Naive thymus-derived CD8-positive, alpha-beta T cell (primary cell): ENCODE measurements at places on chromosomes 4 and X.
A peak's percentile ranks its signal among the peaks of the same experiment; 100 is the strongest.

GRCh38 chr4:87651941-87652340, 1.9 kb downstream of the DMP1 start:
- DNase-seq: no peak

- no peak for DNase-seq
Observed at GRCh38 chr4:18390655-18391353, 369.2 kb upstream of the LCORL start.

DNA sequence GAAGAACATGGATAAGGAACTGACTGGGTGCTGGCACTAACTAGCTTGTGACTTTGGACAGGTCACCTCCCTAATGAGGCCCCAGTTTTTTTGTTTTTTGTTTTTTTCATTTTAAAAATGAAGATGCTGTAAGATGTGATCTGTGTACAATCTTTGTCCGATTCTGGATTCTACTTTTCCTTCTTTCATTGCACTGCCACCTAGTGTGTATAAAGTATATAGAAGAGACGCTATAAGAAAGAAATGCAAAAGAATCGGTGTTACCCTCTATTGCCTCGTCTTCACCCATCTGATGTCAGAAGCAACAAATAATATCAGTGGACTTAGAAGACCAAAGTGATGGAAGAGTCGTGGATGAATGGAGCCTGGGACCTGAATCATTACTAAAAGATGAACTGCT, 58.6 kb upstream of the P2RY10 start:
- DNase-seq: peak; percentile 0

- DNase-seq: no peak
Observed at GRCh38 chr4:73859614-73860088, 6.6 kb downstream of the PF4V1 start.

GRCh38 chr4:85659610-85660218, 184.8 kb downstream of the ARHGAP24 start:
- no peak for DNase-seq

DNA sequence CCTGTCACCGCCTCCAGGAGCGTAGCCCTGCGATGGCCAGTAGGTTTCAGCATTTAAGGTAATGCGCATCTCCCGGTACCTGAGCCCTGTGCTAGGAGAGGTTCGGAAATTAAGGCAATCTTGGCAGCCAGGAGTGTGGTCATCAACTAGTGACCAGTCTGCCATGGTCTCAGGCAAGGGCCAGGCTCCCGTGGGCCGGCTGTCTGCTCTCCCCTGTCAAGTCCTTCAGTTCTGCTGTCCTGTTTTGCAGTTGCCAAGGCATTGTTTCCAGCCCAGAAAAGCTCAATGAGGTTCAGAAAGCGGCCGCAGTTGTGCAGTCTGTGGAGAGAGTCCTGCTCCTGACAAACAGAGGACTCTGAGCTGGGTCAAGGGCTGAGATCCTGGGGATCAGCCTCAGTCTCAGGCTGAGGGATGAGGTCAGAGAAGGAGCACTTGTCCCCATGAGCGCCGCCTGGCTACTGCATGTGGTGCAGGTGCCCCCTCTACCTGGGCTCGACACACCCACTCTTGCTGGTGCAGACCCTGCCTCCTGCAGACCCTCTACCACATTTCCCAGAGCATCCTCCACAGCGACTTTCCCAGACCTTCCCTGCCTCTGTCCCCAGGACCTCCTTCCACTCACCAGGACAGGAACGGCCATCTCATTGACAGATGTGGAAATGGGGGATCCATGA, 53.4 kb upstream of the PSAPL1 start:
- no peak for DNase-seq

- no peak for DNase-seq
Observed at GRCh38 chr4:7766661-7767345, 172.9 kb downstream of the AFAP1 start.

DNA sequence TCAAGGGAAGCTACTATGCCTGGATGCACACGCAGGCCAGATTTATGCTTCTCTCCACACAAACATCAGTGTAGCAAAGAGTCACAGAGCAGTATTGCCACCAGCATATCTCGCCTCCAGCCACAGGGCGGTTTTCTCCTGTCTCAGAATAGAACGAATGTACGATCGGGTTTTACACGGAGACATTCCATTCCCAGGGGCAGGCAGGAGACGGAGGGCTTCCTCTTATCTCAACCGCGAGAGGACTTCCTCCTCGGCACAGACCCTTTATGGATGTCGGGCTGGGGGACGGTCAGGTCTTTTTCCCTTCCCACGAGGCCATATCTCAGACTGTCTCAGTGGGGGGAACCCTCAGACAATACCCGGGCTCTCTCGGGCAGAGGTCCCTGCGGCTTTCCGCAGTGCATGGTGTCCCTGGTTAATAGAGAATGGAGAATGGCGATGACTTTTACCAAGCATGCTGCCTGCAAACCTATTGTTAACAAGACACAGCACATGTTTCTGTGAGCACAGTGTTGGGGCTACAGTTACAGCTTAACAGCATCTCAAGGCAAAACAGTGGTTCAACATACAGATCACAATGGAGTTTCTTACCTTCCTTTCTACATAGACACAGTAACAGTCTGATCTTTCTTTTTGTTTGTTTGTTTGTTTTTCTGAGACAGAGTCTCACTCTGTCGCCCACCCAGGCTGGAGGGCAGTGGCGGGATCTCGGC, 24.1 kb downstream of the CSF2RA start:
- DNase-seq: no peak

- DNase-seq: no peak
Observed at GRCh38 chr4:130197946-130198345, 1102.0 kb downstream of the C4orf33 start.

GRCh38 chr4:163598028-163598427, 103.5 kb downstream of the TMA16 start:
- no peak for DNase-seq

DNA sequence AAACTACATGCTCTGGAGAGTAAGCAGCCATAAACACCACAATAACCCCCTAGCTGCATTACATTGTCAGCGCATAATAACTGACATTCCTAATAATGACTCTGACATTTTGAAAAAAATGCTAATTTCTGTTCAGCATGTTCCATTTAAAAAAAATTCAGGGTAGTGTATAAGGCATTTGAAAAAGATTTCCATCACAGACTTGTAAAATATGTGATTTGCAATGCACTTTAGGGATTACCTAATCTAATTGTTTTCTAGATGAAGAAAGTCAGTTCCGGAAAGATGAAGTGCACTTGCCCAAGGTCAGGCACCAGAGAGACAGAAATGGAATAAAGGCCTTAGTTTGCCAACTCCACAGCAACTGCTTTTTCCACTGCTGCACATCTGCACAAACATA, 55.3 kb downstream of the FANCB start:
- no peak for DNase-seq

DNA sequence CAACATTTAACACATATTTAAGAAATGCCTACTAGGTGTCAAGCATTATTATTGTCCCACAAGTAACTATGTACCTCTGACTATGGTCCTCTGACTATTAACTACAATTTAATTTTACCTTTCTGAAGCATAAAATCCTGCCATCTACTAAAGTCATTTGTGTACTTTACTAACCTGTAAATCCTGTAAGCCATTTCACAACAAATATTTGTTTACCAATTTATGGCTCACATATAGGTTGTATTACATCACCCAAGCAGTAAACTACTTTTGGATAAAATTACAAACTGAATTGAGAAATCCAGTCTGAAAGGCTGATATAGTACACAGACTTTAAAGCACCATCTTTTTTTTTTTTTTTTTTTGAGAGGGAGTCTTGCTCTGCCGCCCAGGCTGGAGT, 43.8 kb downstream of the CNGA1 start:
- no peak for DNase-seq

- no peak for DNase-seq
Observed at GRCh38 chr4:47418147-47418546, 45.4 kb downstream of the COMMD8 start.

DNA sequence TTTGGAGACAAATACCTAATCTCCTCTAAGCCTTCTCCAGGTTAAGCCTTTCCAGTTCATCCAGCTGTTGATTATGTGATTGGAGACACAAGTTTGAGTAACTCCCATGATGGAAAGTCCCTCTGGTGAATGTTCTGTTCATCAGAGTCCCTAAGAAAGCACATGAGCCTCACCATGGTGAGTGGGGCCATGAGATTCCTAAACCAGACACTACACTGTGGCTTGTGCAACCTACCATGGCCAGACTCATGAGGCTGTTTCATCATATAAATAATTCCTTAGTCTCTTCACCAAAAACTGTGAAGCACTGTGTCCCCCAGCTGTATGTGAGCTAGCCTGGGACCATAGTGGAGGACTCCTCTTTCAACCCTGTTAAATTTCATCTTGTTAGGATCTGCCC, 14.4 kb downstream of the PKD2 start:
- DNase-seq: no peak

DNA sequence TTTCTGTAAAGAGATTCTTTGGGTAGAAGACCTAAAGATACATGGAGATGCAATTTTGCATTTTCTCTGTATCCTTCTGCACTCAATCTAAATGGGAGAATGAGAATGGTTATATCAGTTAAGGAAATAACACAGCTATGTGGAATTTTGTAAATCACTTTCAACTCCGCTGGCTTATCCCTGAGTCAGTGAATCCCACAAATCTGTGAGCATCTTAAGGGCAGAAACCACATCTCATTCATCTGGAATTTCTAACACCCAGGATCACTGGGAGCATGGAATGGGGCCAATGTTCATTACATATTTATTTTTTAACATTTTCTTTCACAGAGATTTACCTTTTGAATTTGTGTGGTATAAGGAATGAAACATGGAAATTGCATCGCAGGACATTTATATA, 167.8 kb downstream of the CFAP47 start:
- no peak for DNase-seq

DNA sequence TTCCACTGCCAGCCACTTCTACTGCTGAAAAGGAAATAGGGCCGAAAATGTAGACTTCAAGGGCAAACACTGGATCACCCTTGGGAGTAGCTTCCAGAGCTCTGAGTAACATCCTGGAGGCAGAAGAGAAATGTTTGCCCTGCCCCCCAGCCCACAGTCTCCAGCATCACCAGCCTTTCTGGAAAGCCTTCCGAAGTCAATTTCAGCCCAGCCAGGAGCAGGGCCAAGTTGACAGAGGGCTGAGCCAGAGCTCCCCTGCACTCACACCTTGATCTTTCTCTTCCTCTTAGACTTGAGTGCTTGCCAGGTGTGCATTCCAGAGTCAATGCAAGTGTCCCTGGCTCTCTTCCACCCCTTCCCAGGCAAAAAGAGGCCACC, 35.2 kb downstream of the SLC25A5 start:
- DNase-seq: no peak

DNA sequence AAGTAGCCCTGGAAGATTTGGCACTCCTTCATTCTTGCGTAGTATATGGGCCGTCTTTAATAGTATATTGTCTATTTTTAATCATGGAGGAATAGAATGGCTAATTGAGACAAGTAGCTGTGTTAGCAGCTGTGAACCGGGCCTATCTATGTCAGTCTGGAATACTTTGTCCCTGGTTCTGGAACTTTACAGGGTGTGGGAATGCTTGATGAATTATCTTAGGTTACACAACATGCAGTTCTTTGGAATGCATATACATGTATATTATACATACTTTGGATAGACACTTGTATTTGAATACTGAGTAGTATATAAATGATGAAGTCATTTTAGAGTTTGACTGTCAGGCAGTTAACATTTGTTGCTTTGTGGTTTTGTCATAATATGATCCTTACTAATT, 37.4 kb downstream of the PDLIM5 start:
- DNase-seq: no peak

DNA sequence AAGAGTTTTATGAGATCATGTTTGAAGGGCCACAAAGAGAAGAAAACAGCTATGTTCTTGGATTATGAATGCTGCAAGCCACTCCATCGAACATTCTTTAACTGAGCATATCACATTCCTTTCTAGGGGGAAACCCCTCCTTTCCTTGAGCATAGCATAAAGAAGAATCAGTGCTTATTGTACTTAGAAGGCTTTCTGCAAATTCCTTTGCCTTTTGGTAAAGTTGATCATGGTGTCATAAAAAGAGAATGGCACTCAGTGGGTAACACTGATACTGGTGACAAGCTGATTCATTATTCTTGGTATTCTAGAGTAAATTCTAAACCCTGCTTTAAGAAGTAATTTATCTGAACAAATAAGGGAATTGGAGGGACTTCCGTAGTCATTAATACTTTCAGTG, 88.5 kb upstream of the GPR34 start:
- DNase-seq: no peak

DNA sequence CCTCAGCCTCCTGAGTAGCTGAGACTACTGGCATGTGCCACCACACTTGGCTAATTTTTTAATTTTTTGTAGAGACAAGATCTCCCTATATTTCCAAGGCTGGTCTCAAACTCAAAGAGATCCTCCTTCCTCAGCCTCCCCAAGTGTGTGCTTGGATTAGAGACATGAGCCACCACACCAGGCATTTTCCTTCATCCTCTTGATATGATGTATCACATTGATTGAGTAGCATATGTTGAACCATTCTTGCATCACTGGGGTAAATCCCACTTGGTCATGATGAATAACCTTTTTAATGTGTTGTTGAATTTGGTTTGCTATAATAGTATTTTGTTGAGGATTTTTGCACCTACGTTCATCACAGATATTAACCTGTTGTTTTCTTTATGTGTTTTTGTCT, 24.2 kb upstream of the PPM1K start:
- no peak for DNase-seq

DNA sequence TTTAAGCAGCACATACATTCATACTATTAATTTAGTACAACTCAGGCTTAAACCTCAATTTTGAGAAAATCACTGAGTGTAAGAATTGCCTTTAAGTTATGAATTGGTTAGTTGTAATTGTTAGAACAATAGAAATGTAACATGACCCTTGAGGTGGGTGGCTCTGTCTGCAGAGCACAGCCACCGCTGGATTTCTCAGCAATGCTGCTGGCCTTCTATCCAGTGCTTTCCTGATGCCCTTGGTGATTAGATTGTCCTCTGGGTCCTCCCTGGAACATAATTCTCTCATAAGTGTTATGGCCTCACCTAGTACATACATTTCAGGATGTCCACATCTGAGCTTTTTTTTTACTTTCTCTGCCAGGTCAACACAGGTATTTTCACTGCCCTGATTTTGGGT, 213.2 kb downstream of the SLC7A11 start:
- DNase-seq: no peak

DNA sequence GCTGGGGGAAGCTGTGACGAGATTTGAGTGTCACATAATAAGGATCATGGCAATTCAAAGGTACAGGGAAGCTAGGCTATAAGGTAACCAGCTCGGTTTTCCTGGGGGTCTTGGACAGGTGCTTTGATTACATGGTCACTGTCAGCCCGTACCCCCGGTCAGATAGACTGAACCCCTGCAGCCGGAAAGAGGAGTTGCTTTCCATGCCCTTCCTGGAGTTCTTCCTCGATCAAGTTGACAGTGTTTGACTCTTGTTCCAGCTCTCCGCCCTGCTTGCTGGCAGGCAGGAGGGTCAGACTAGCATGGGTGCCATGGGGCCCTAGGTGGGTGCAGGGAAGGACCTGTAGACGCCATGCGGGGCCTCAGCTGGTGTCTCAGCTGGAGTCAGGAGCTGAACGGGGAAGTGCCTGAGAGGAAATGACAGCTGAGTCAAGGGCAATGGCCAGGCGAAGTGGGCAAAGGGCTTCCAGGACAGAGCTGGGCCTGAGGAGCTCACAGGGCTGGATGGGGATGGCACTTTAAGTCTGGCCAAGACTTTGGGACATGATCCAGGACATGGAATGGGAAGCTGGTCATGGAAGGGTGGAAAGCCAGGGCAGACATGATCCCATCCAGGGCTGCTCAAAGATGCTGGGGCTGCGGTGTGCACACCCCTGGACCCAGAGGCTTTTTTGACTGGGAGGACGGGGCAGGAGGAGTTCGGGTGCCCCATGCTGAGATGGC, 1.6 kb downstream of the TMEM187 start:
- DNase-seq: no peak

- no peak for DNase-seq
Observed at GRCh38 chrX:103361798-103362197, 5.5 kb downstream of the TCEAL9 start.

GRCh38 chrX:96445531-96446065, 239.0 kb upstream of the DIAPH2 start:
- DNase-seq: no peak
